ENCODE measurements at places on chromosomes 6 and 20.

GRCh38 chr20:34210271-34210670 lies 31.0 kb upstream of the ASIP start:
- DNase-seq, result no peak

DNA sequence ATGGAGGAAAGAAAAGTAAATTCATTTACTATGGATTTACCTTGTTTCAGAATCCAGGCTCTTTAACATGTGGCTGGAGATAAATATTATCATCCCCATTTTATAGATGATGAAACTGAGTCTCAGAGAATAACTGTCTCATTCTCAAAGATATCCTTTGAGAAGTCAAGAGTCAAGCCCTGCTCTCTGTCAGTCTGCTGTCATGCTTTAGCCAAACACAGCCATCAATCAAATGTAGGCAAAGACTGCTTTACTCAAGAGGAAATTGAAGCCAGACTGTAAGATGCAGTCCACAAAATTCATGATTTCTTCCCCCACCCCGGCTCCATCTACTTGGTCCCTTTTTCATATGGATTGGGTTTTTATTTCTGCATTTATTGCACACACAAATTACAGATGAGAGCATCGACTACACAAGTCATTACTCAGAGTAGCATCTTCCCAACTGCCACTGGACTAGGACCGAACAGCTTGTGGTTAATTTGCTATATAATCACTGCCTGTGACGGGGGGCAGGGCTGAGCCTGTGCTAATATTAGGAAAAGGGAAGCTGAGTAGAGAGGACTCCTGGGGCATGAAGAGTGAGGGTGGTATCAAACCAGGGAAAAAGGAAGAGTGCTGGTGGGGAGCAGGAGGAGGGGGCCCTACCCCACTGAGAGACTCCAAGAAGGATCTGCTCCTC lies 102.7 kb upstream of the TOP1 start:
- no peak for DNase-seq

DNA sequence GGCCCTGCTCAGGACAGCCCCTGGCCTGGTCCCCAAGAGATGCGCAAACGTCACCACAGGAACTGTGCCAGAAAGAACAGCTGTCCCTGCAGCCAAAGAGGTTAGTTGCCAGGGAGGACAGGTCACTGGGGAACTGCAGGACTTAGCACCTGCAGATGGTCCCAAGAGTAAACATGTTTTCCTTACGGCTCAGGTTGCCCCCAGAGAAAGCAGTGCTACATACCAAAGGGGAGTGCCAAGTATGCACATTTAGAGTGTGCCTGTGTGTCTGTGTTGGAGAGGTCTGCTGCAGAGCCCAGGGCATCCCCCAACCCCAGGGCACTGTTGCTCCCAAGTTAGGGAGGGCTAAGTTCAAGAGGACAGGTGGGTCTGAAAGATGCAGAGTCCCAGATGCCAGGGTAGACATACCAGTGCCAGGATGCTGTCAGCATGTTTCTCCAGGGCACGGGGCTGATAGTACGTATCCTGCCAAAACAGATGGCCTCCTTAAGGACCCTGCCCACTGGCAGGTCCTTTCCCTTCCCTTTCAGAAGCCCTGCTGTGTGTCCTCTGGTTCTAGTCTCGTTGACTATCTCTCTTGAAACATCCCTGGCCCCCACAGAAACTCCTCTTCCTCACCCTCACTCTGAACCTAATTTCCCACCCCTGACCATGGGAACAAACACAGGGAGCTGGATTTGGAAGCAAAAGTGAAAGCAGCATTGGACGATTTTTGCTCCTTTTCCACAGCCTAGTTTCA lies 1.3 kb downstream of the ABHD16A start:
- no peak for DNase-seq

DNA sequence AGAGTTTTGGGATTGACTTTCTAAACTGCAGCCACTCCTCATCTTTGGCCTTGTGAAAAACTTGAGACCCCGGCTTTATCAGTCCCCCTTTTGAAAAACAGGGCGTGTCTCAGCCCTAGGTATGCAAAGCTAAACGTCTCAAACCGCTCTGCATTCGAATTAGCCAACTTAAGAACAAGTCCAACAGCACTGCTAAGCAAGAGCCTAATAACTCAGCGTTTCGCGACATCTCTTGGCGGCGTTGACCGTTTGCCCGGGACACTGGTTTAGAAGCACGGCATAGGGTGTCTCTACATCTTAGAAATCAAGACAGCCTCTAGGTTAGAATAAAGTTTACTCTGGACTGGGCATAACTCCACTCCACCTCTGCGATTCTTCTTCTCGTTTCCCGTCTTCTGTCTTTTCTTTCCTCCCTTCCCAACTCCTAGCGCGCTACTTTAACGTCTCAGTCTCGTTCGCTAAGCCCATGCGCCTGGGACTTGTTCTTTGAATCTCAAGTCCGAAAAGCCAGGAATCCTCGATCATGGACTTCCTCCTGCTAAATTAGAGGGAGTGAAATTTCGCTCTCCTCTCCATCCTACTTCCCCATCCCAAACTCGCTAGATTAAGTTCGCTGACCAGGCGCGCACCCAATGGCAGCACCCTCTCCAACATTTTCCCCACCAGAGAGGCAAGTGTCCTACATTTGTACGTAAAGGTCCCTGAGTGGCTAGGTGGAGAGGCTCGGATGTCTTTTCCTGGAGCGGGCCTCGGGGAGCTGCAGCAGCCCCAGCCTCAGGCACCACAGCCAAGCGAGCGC lies 10.5 kb upstream of the TFAP2A start:
- DNase-seq, result no peak

DNA sequence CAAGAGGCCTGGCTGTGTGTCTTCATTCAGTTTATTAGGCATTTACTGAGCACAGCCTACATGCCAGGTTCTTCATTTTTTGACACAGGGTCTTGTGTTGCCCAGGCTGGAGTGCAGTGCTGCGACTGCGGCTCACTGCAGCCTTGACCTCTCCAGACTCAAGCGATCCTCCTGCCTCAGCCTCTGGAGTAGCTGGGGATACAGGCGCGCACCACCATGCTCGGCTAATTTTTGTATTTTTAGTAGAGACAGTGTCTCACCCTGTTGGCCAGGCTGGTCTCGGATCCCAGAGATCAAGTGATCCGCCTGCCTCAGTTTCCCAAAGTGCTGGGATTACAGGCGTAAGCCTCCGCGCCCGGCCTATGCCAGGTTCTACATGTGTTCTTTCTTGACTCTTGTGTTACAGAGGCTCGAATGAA lies 601 bp upstream of the ATRN start:
- DNase-seq, result no peak

- no peak for DNase-seq
Measured at GRCh38 chr6:134000443-134000842, 47.4 kb downstream of the TBPL1 start.

DNA sequence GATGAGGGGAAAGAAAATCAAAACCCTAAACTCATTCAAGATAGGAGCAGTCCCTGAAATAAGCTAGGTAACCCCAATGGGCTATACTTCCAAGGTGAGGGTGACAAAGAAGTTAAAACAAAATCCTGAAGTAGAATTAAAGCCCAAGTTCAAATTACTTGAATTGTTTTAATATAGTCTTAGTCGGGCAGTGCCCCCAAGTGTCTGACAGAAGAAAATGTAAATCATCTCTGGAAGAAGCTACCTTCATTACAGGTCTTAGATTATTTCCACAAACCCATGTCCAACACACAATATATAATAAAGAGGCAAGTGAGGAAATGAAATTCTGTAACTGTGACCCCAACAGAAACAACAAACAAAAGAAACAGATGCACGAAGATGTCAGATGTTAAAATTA lies 36.8 kb upstream of the L3MBTL3 start:
- DNase-seq, result no peak

DNA sequence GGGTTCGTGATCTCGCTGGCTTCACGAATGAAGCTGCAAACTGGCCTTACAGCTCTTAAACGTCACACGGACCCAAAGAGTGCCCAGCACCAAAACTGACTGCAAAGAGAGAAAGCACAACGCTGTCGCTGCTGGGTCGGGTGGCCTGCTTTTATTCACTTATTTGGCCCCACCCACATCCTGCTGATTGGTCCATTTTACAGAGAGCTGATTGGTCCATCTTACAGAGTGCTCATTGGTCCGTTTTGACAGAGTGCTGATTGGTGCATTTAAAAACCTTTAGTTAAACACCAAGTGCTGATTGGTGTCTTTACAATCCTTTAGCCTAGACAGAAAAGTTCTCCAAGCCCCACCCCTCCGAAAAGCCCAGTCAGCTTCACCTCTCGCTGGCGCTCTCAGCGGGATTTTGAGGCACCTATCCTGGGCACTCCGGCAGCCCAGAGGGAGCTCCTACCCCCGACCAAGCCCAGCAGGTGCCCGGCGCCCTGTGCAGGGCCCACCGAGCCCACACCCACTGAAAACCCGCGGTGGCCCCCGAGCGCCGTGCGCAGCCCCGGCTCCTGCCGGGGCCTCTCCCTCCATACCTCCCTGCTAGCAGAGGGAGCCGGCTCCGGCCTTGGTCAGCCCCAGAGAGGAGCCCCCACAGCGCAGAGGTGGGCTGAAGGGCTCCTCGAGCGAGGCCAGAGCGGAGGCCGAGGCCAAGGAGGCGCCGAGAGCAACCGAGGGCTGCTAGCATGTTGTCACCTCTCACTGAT lies 40.0 kb upstream of the SMAP1 start:
- no peak for DNase-seq

- DNase-seq, result no peak
Measured at GRCh38 chr20:23702021-23702420, 13.2 kb upstream of the CST4 start.

DNA sequence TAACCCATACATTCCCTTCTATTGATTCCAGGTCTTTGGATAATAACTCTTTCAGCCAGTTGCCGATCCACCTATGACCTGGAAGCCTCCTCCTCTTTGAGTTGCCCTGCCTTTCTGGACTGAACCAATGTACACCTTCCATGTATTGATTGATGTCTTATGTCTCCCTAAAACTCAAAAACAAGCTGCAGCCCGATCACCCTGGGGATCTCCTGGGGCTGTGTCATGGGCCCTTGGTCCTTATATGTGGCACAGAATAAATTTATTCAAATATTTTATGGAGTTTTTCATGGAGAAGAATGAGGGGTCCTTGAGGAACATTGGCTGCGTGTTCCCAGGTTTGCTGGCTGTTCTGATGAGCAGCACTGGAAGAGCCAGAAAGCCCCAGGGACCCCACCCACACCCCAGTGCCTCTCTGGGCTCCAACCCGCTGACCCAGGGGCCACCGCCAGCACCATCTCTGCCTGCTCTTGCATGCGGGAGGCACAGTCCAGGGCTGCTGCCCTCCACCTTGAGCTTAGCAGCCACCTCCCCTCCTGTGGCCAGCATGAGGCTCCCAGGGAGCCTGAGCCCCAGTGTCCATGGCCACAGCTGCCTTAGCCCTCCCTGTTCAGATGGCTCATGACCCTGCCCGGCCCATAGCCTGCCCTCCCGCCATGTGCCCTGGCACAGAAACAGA lies 36.5 kb upstream of the CST7 start:
- DNase-seq, result peak; percentile 45

GRCh38 chr6:37232430-37233017 lies 25.0 kb upstream of the TBC1D22B start:
- DNase-seq, result no peak

DNA sequence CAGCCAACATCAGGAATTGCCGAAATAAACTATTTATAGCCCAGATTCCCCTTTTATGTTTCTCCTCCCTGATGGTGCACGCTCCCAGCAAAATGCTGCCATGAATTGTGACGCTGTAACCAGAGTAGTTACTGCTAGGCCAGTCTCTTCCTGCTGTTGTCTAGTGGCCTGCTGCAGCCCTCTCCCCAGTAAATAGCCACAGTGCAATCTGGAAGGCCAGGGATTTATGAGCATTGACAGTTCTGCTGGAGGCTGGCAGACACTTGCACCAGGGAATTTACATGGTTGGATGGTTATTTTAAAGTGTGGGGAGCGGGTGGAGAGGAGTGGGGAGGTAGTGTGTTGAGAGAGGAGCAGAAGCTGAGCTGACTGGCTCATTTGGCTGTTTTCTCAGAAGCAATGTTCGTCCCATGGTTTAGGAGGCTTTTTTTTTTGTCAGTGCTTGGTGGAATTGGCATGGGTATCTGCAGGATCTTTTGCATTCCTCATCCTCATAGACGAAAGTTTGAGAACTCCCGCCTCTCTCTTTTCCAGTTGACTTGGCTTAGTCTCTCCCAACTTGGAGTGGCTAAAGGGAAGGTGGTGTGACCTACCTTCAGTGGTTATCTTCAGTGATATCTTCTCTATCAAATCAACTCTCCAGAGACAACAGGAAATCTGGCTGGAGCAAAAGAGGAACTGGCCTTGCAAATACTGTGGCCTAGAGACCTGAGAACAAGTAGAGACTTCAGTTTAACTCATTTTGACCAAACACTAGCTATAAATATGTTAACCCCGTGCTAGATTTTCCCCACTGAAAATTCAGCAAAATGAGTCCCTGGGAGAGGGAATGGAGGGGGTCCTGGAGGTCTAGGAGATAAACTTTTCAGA lies 99.3 kb upstream of the VSTM2L start:
- no peak for DNase-seq

DNA sequence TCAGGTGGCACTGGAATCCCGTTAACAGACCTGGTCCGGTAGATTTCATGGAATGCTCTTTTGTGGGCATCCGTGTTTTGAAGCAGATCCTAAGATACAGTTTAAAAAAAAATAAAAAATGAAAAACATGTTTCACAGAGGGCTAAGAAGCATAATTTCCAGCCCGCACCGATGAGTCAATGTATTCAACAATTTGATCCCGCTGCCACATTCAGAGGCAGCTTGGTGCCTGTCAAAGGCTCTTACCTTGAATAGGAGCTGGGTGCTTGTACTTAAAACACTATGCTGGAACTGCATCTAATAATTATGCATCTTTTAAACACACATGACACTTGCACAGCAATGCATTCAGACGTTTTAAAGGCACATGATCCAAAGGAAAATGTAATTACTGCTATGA lies 164.8 kb downstream of the SYNE1 start:
- no peak for DNase-seq

DNA sequence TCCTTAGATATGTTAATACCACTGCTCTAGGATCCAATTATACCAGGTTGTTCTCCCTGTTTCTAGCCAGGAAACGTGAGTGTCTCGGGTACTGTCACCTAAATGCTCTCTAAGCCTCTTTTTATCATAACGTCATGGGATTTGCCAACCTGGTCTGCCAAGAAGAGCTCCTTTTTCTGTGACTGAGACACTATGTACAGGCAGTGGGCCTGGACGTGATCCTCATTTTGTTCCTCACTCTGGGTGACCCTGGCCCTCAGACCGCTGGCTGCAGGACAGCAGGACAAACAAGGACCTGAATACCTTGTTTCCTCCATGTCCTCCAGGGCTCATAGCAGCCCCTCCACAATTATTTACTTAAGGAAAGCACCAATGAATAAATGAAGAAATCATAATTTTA lies 69.1 kb downstream of the CD164 start:
- no peak for DNase-seq

DNA sequence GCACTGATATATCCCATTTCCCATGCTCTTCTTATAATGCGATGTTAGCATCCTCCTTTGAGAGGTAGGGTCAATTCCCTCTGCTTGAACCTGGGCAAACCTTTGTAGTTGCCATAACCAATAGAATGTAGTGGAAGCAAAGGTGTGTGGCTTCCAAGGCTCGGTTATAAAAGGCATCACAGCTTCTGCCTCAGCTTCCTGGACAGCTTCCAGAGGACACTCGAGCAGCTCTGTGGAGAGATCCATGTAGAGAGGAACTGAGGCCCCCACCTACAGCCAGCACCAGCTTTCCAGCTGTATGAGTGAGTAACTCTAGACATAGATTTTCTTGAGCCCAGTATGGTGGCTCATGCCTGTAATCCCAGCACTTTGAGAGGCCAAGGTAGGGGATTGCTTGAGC lies 36.7 kb downstream of the FGD2 start:
- no peak for DNase-seq

GRCh38 chr6:7644417-7644816 lies 54.4 kb downstream of the SNRNP48 start:
- no peak for DNase-seq

GRCh38 chr20:7596541-7596940 lies 343.7 kb downstream of the HAO1 start:
- no peak for DNase-seq

- DNase-seq, result no peak
Measured at GRCh38 chr20:10487142-10488136, 52.3 kb downstream of the SLX4IP start.

Measured in left forelimb (tissue), 1 donor.